Myocyte (in vitro differentiated cells): ENCODE measurements at places on chromosomes 4 and X.

DNA sequence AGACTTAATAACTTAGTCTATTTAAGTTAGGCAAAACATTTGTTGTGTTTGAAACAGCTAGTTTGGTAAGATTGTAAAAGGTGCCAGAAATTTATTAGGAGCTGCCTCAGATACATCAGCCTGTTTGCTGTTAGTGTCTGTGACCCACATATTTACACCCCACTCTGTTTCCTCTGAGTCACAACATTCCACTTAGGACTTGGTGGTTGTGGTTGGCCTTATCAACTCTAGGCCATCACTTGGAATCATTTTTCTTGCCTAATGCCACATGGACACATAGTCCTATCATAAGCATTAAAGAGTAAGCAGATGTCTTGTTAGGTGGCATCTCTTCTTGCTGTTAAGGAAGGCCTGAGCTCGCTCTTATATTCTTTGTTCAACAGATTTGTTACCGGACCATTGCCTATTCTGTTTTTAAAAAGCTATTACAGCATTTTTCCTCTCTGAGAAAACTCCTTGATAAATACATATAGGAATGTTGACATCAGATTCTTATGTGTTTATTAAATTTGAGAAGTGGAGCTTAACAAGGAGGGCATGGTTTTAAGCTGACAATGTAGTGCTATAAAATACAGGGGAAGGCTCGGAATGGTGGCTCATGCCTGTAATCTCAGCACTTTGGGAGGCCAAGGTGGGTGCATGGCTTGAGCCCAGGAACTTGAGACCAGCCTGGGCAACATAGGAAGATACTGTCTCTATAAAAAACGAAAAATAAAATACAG is 51.2 kb upstream of the PGRMC2 start:
- peak; percentile 86 for DNase-seq

- DNase-seq, result no peak
Observed at GRCh38 chr4:83780053-83780733, 244.3 kb downstream of the GPAT3 start.

GRCh38 chr4:187019896-187020295 is 296.2 kb upstream of the FAT1 start:
- no peak for DNase-seq

- DNase-seq, result no peak
Observed at GRCh38 chrX:132594129-132594528, 105.3 kb upstream of the MBNL3 start.

DNA sequence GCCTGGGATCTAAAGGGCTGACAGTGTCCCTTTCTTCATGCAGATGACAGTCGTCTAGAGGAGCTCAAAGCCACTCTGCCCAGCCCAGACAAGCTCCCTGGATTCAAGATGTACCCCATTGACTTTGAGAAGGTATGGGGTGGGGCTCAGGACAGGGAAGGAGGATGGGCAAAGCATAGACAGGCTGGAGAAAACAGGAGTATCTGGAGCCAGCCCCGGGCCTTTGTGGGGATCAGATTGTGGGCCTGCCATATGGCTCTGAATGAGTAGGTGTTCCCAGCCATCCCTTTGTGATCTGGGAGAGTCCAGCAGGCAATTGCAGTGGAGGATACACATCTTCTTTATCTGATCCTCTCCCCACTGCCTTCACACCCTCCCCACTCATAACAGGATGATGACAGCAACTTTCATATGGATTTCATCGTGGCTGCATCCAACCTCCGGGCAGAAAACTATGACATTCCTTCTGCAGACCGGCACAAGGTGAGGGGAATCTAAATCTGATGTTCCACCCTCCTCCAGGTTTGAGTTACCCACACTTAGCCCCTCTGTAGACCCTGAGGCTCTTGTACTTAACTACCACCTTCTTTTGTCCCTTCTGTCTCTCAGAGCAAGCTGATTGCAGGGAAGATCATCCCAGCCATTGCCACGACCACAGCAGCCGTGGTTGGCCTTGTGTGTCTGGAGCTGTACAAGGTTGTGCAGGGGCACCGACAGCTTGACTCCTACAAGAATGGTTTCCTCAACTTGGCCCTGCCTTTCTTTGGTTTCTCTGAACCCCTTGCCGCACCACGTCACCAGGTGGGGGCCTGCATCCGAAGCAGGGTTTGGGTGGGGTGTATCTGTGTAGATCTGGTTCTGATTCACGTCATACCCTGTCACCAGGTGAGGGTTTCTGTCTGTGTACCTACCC is 5.8 kb upstream of the CDK16 start:
- no peak for DNase-seq

DNA sequence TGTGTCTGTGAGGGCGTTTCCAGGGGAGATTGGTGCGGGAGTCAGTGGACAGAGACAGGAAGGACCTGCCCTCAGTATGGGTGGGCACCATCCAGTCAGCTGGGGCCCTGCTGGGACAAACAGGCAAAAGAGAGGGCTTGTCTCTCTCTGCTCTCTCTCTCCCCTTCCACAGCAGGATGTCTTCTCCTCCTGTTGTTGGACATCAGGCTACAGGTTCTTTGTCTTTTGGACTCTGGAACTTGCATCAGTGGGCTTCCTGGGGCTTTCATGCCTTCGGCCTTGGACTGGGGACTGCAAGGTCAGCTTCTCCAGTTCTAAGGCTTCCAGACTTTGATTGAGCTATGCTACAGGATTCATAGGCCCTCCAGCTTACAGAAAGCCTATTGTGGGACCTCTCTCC is 59.6 kb downstream of the ADGRA3 start:
- DNase-seq, result no peak

- no peak for DNase-seq
Observed at GRCh38 chr4:83011689-83012199, 1.1 kb upstream of the LIN54 start.

- DNase-seq, result no peak
Observed at GRCh38 chrX:65642914-65643491, 24.5 kb upstream of the MSN start.

GRCh38 chrX:35392232-35392631 is 405.9 kb upstream of the MAGEB16 start:
- DNase-seq, result no peak

- peak; percentile 38 for DNase-seq
Observed at GRCh38 chr4:83361416-83362103, 26.9 kb upstream of the HPSE start.

- peak; percentile 16 for DNase-seq
Observed at GRCh38 chr4:32140636-32141035, 1420.5 kb downstream of the PCDH7 start.

GRCh38 chr4:26226629-26227376 is 94.0 kb upstream of the RBPJ start:
- DNase-seq, result no peak

- no peak for DNase-seq
Observed at GRCh38 chr4:86981789-86982188, 47.0 kb downstream of the AFF1 start.

DNA sequence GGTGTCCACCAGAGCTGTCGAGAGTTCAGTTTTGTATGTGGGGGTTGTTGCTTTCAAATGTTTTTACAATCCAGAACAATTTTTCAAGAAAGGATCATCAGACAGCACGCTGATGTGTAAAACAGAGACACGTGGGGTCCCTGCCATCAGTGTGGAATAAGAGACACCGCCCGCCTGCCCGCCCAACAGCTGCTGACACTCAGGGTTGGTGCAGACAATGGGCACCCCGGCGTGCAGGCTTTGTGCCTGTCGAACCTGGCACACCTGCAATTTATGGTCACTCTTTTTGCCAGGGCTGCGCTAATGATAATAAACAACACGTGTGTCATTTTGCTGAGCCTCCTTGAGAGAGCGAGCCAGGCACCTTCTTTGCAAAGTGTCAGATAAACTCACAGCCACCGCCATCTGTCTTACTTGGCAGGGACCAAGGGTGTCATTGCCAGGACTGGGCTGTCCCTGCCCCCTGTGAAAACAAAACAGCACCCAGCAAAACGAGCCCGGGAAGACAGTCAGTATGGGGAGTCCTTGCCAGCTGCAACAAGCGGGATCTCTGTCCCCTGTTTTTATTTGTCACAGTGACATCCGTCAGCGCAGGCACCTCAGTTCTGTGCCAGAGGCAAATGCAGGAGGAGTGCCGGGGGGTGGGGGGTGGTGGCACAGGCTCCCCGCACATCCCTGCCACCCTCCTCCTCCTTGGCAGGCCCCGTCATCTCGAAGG is 69.1 kb downstream of the PSAPL1 start:
- no peak for DNase-seq

- DNase-seq, result no peak
Observed at GRCh38 chrX:108310506-108310905, 127.7 kb downstream of the COL4A6 start.

- no peak for DNase-seq
Observed at GRCh38 chr4:85402371-85402770, 72.6 kb upstream of the ARHGAP24 start.

- no peak for DNase-seq
Observed at GRCh38 chr4:41394481-41394894, 137.8 kb downstream of the UCHL1 start.
